ENCODE measurements at places on chromosomes 5 and 9. TPM values are rescaled to one million over a fixed set of nuclear protein-coding genes. Genes with fewer than 3 reads are reported as not detected.

The NOL8 gene
- total RNA-seq: 35.5 TPM

The FOXD1 gene
- total RNA-seq: 10.7 TPM

The TMEM171 gene
- 1.8 TPM for total RNA-seq

The LECT2 gene
- not detected for total RNA-seq

The SCGB3A2 gene
- total RNA-seq: not detected

The ADCY2 gene
- total RNA-seq: not detected

The ANXA2R gene
- 1.2 TPM for total RNA-seq

The LCN1 gene
- total RNA-seq: 0.59 TPM

The SPINK13 gene
- total RNA-seq: not detected

The RORB gene
- under 0.01 TPM for total RNA-seq

The SIT1 gene
- not detected for total RNA-seq

The PTGS1 gene
- total RNA-seq: 2.6 TPM

The ATG12 gene
- total RNA-seq: 78.4 TPM

All from smooth muscle cell of the umbilical artery (primary cell).